Jurkat, Clone E6-1 (cell line): ENCODE measurements at places on chromosomes 16 and 17.

DNA sequence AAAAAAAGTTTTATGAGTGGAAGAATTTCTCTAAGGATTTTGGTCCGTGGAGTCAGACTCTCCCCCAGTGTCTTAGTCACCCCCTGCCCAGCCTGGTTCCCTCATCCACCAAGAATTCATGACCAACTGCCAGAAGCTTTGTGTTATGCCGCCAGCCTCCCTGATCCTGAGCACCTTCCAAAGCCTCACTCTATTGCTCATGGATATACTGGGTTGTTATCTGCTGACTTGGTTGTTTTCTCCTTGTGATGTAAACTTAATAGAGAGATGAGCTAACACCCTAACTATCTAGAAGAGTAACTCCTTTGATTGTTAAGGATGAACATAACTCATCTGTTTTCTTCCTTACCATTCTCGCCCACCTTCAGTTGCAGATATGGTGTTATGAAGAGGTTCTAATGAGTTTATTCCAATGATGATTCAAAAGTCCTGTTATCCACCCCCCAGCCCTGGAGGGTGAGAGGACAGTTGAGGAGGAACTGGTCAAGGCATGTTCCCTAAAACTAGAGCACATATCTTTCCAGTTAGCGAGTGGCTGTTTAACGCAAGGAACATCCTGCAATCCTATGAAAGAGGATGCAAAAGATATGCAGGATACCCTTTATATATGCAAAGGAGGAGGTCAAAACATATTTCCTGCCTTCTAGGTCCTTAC, 1.5 kb upstream of the PSMD3 start:
- no peak for DNase-seq

DNA sequence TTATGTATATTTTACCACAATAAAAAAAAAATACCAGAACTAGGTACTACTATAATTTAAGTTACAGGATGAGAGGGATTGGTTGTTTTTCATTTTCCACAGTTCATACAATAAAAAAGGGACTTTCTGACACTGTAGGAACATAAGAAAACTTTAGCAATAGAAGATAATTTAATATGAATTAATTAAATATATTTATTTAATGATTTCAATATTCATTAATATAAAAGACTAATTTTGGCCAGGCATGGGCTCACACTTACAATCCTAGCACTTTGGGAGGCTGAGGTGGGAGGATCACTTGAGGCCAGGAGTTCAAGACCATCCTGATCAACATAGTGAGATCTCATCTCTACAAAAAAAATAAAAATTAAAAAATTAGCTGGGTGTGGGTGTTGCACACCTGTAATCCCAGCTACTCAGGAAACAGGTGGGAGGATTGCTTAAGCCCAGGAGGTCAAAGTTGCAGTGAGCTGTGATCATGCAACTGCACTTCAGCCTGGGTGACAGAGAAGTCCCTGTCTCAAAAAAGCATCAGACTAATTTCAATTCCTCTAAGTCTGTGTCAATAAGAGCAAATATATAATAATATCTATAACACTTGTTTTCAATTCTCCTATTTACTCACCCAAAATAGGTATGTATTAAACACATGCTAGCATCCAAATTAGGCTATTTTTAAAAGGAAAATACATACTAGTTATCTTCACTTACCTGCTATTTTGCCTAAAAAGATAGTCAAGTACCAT, 79.6 kb downstream of the BRIP1 start:
- DNase-seq: no peak

GRCh38 chr17:63834431-63835166, 7.1 kb upstream of the FTSJ3 start:
- peak; percentile 61 for DNase-seq

GRCh38 chr17:35291802-35292201, 48.9 kb downstream of the SLFN5 start:
- no peak for DNase-seq

DNA sequence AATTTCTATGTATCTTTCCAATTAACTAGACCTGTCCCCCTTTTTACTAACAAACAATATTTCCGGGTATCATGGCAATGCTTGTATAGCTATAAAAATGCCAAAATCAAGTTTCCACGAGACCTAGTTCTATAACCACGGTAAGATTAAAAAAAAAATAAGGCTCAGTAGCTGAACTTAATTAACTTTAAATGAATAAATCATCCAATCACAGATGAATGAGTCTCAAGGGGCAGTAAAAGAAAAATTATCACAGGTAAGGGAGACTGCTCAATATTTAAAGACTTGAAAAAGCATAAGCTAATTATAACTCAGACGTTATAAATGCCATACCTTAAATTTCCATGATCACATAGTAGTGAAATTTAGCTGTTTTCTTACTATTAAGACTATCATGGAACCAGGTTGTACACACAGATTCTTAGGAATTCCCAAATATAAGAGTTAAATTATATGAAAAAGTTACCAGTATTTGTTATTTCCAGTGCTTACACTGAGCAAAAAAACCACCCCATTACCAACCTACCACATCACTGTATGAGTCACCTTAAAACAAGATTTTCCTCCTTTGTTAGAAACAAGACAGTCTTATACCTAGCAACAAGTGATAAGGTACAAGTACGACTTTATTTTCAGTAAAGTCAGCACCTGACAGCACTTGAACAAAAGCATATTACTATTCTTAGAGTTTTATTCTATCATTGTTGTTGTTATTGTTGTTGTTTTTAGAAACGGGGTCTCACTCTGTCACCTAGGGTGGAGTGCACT, 20.6 kb downstream of the SSH2 start:
- no peak for DNase-seq

DNA sequence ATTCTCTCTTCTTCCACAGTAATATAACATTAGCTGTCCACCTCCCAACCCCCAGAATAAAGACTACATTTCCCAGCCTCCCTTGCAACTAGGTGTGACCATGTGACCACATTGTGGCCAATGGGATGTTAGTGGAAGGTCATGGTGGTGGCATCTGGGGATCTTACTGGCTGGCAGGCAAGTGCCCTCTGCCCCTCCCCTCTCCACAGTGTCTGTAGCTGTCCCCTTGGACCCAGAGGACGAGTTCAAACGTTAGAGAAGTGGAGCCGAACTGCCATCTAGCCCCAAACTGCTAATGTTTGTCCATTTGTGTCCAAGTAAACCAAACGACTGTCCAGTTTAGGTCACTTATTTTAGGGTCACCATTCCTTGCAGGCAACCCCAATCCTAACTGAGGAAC, 26.6 kb upstream of the KCNG4 start:
- DNase-seq: peak; percentile 62

- no peak for DNase-seq
Measured at GRCh38 chr17:42167807-42168206, 13.0 kb upstream of the RAB5C start.

DNA sequence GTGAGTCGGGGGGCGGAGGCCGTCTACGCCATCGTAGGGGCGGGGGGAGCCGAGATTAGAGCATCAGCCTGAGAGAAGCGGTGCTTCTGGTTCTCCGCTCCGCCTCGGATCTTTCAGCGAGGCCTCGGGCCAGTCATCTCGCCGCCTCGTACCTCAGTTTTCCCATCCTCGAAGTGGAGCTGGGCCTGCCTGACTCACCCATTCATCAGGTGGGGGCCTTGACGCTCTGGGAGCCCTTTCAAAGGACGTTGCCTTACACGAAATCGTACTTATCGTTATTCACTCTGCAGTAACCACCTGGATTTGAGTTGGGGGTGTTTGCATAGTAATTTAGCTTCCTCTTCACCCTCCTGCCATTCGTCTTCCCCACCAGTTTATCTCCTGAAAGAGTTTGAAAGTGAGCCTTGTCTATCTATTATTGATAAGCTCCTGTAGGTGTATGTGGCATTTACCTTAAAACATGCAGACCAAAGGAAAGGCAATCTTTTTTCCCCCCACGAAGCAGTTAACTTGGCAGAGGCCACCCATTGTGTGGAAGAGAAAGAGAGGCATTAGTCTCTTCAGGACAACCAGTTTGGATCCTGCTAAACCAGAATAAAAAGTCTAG, 674 bp downstream of the TAF15 start:
- no peak for DNase-seq

- DNase-seq: no peak
Measured at GRCh38 chr17:79657861-79658810, 47.3 kb upstream of the RBFOX3 start.

DNA sequence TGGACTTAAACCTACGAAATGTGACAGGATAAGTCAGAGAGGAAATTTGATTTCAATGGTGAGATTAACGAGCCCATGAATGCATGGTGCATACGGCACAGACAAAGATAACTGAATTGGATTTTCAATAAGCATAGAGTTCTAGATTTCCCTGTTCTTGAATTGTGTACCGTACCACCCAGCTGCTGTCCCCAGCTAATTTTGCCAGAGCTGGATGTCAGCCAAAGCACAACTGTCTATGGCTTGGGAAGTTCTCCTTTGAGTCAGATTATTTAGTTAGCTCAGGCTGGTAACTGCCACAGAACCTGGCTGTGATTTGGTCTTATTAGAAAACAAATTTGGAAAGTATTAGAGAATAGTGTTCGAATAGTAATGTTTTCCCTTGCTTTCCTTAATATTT, 143.1 kb downstream of the CDH13 start:
- no peak for DNase-seq

- DNase-seq: no peak
Measured at GRCh38 chr16:26688699-26689098, 378.0 kb upstream of the C16orf82 start.

DNA sequence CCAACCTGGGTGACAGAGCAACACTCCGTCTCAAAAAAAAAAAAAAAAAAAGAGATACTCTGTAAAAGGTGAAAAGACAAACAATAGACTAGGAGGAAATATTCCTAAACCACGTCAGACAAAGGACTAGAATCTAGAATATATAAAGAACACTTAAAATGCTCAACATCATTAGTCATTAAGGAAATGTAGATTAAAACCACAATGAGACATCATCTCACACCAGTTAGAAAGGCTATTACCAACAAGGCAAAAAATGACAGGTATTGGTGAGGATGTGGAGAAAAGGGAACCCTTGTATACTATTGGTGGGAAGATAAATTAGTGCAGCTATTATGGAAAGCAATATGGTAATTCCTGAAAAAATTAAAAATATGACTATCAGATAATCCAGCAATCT, 903.1 kb upstream of the SOX9 start:
- no peak for DNase-seq

DNA sequence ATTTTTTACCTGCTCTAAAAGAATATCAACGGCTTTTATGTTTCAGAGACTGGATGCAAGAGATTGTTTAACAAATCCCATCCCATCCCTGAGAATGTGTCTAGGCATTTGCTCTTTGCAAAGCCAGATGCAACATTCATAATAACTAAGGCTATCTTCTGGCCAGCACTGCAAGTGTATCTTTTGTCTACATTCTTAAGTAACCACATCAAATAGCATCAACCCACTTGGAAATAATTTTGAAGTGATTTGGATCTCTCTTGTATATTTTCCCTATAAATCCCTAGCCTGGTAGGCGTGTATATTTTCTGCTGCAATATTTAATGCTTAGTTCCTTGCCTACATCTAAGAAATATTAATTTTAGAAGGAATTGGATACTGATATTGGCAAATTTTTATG, 64.3 kb downstream of the PIGL start:
- no peak for DNase-seq
